Stimulated activated CD8-positive, alpha-beta memory T cell treated with anti-CD3 and anti-CD28 coated beads, Interleukin-2, amount 100 ng/mL, for 1 hour (primary cell): ENCODE measurements at places on chromosomes 5 and 9.

GRCh38 chr9:91954841-91955471, 4.9 kb upstream of the ROR2 start:
- DNase-seq: no peak

DNA sequence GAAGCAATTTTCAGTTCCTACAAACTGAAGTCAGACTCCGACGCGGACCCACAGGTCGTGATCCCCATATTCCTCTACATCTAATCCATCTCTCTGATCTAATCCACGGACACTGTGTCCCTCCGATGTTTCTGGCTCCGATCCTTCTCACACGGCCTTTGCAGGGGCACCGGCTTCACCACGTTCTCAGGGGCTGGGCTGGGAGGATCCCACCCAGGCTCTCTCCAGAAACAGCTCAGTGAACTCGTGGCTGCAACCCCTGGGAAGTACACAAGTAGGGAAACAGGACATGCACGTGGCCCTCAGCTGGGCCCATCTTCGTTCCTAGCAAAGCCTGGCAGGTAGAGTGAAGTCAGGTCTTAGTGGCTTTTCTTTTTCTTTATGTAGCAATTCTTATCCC, 49.1 kb upstream of the OLFM1 start:
- no peak for DNase-seq

- no peak for DNase-seq
Measured at GRCh38 chr9:71079451-71079850, 42.0 kb downstream of the TRPM3 start.

DNA sequence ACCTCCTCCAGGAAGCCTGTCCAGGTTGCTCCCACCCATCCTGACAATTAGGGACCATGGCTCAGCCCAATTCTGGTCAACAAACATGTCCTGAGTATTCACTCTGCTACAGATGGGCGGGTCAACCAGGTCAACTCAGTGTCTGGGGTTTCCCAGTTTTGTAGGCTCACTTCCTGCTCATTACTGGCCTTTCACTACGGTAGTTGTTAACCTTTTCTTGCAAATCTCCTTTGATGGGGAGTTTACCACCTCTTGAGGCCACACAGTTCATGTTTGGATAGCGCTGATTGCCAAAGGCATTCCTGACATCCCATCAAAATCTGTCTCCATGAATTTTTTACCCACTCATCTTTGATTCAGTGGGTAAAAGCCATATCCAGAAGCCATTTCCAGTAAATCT, 13.8 kb downstream of the TMEM8B start:
- DNase-seq: no peak
